Calu3 (cell line): ENCODE measurements at places on chromosomes 16 and 17. TPM values are rescaled to one million over a fixed set of nuclear protein-coding genes. Genes with fewer than 3 reads are reported as not detected.

Gene ASPA
- not detected in 2 replicates for total RNA-seq

DNA sequence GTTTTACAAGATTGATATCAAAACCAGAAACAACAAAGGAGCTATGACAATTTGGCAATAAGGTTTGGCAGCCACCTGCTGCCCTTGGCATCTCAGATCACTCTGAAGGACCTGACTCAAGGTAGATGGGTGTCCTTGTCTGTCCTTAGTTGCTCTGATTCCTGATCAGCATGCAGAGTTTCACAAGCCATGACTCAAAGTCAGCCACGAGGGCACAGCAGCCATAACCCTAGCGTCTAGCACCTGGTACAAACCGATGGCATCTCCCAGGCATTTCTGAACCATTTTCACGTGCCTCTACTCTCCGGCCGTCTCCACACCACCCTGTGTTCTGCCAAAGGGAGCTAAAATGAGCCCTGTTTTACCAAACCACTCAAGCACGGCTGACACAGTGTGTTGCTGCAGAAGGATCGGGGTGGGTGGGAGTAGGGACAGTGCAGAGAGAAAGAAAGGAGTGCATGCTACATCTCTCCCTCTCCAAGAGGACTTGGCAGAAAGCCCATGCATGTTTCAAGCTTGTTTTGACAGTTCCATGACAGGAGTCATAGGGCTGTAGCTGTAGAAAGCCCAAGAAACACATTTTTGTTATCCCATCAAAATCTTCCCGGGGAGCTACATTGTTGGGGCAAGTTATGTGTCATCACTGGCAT is 297.3 kb downstream of the ABCC12 start:
- no peak for DNase-seq

- no peak for DNase-seq
These were observed 23.4 kb downstream of the MAPK8IP3 start for GRCh38 chr16:1729445-1729844.

DNA sequence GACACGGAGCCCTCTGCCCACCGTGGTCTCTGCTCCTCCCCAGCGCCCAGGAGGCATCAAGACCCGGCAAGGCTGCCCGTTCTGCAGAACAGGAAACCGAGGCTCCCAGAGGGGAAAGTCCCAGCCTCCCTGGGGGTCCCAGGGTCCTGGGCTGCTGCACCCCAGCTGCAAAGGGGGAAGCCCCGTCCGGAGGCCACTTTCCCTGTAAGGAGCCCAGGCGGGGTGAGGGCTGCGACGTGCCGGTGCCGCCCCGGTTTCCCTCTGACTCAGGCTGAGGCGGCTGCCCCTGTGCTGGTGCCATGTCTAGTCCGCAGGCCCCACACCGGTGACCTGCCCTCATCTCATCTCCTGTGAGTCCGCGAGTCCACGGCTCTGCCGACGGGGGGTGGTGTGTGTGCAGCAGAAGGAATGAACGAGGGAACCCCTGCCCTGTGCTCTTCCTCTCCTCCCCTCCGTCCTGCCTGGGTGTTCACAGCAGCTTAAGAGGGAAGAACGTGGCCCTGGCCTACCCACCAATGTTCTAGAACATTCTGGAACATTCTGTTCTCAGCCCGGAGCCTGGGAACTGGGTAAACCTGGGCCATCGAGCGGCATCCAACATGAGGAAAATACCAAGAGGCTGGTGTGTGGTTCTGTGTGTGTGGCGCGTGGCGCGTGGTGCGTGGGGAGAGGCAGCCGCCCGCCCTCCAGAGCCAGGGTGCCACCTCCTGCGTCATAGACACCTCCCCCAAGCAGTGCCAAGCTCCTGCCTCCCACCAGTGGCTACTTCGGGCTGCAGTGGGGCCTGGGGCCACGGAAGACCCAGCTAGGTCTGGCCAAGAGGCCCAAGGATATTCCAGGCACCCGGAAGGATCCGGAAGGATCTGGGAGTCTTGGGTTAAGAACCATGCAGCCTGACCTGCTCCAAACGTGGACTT is 7.0 kb upstream of the CBFA2T3 start:
- no peak for DNase-seq

Gene CCL1
- not detected in 2 replicates for total RNA-seq
